ENCODE measurements at places on chromosomes 13 and 19.
A peak's percentile ranks its signal among the peaks of the same experiment; 100 is the strongest.

DNA sequence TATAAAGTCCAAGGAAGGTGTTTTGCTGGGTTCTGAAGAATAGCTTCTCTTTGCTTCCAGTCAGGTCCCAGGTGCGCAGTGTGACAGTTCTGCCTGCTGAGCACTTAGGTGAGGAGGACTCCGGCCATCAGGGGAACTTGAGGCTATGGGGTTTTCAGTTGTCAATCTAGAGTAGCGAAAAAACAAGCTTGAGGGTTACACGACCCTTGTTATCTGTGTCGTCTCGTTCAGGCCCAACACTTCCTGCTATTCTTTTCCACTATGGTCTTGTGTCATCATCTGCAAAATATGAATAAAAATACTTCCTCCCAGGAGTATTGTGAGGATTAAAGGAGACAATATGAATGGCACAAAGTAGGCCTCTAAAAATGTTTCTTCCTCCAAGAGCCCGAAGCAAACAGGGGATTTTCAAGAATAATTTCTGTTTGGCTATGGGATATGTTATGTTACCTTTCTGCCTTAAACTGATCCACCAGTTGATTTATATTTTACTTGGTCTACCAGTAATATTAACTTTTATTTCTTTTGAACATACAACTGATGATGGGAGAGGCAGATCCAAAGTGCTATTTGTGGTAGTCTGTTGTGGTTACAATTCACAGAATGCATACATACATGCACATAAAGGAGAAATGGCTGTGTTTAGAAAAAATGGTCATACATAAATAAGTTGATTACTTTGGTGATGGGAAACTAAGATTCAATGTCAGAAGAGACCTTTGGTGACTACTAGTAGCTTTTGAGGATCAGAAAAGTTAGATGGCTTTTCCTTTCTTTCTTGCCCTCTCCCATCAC is 40.5 kb upstream of the RCBTB2 start:
- DNase-seq, result peak; percentile 21

DNA sequence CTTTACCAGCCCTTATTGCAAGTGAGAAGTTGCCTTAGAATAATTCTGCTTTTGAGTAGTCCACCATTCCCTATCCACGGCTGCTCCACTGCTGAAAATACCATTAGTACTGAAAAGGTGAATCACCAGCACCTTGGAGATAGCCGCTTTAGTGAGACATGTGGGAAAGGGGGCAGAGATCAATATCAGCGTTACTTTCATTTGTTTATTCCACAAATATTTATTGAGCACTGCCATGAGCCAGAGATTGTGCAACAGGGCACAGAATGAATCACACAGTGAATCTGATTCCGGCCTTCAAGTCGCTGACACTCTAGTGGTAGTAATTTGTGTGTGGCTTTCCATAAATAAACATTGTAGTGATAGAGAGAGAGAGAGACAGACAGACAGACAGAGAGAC is 31.5 kb upstream of the MYO16 start:
- no peak for DNase-seq

DNA sequence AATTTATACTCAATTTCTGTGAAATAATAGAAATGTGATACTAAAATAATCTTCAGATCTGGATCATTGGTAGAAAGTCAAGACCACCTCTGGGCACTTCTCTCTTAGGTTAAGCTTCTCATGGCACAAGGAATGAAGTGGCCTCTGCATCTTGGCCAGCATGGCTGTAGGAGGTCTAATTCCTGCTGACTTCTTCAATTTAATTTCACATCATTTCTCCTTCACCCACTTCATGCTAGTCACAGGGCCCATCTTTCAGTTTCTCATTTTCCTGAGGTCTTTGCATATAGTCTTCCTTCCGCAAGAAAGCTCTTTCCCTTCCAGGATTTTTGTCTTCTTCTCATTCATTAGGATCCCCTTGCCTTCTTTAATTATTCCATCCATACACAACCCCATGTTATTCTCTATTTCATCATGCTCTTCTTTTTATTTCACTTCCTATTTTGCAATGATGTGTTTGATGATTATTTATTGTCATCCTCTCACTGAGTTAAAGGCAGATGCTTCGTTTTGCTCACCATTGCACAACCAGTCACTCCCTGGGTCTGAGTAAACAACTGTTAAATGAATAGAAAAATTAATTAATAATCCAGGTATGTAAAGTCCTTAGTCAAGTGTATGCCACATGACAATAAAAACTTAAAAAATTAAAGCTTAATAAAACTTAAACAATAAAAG is 397.4 kb downstream of the SPRY2 start:
- peak; percentile 14 for DNase-seq

GRCh38 chr13:23705583-23705982 is 135.4 kb downstream of the TNFRSF19 start:
- no peak for DNase-seq

DNA sequence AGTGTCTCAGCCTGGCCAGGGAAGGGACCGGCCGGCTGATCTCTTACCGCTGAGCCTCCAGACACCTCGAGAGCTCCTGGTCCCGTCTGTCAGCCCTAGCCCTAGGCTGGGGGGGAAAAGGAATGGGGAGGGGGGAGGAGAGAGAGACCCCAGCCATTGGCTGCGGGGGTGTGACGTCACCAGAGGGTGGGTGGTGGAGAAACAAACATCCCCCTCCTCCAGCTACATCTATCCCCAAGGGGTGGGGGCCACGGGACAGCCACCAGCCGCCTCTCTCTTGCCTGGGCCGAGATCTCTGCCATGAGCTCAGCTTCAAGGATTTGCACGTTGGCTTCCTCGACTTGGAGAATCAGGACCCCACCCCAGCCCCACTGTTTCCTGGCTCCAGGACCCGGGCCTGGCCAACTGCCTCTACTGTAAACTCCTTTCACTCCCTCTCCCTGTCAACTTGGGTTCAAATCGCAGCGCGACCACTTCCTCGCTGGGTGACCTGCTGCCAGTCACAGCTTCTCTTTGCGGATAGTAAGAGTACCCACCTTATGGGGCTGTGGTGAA is at the start of gene PRX:
TSS of gene PRX (minus strand) at position 88 of the 555 bp plus-strand sequence. CDS start 5,446 bp downstream, outside the sequence.
- no peak for DNase-seq

DNA sequence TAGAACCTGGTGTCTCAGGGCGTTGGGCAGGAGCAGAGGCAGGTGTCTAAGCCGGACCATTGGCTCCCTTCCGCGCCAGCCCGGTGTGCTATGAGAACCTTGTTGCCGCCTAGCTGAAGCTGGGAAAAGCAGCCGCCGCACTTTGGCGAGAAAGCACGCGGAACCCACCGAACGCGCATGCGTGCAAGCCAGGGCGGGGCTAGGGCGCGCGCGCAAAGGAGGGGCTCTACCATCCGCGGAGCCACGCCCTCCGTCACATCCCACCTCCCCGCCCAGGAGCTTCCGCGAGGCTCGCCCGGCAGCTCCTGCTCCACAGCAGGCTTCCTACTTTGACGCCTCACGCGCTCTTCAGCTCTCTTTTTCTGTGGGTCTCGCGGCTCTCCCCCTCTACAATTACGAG is 51.3 kb downstream of the WDR87 start:
- peak; percentile 25 for DNase-seq

GRCh38 chr19:8681345-8682029 is 17.1 kb downstream of the ACTL9 start:
- peak; percentile 11 for DNase-seq

DNA sequence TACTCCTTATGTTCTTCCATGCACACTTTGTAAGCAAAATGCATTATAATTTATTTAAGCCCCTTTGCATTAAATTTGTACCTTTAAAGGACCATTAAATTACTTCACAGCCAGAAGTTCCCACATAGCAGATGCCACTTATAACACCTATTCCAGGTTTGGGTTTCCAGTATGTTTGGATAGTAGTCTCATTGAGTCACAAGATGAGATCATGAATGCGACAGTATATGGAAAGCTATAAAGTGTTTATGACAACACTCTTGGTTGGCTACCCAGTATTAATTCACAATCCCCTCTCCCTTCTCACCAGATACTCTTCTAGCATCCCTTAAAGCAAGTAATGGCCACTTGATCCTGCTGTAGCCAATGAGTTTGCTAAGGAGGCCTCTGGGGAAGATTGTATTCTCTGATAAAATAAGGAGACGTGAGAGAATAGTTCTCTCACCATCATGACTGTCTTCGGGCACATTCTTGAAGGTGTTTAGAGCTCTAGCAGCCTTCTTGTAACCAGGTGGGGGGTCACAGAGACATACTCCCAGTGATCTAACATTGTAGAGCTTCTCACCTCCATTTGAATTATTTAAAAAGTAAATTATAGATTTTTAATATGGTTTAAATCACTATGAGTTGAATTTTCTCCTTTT is 2.8 kb upstream of the LHFPL6 start:
- DNase-seq, result no peak

DNA sequence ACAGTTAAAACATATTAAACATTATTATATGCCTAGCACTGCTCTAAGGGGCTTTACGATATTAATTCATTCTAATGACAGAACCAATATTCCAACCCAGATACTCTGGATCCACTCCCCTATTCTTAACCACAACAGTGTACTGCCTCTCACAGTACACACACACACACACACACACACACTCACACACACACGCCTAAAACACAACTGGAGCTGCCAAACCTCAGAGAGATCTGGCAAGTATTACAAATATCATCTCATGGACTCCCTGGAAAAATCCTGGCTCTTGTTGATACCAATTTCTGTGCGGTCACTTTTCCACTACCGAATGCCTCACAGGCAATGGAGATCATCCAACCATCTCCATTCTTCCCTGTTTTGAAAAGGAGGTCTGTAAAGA is 1.3 kb downstream of the ZNF780A start:
- peak; percentile 24 for DNase-seq

DNA sequence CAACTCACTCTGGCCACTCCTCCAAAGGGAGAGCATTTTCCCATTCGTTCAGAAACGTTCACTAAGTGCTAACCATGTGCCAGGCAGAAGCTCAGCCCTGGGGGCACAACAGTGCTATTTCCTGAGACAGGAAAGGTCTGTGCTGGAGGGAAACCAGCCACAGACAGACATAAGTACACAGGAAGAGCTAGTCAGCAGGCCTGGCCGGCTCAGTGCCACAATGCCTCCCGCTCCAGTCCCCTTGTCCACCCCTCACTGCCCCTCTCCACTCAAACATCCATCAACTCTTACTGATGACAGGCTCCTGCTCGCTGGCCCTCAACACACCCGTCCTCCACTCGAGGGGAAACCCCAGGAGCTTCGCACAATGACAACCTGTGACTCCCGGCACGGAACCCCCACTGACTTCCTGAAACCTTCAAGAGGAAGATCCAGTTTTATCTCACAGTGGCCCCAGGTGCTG is 11.3 kb upstream of the PLA2G4C start:
- peak; percentile 43 for DNase-seq

DNA sequence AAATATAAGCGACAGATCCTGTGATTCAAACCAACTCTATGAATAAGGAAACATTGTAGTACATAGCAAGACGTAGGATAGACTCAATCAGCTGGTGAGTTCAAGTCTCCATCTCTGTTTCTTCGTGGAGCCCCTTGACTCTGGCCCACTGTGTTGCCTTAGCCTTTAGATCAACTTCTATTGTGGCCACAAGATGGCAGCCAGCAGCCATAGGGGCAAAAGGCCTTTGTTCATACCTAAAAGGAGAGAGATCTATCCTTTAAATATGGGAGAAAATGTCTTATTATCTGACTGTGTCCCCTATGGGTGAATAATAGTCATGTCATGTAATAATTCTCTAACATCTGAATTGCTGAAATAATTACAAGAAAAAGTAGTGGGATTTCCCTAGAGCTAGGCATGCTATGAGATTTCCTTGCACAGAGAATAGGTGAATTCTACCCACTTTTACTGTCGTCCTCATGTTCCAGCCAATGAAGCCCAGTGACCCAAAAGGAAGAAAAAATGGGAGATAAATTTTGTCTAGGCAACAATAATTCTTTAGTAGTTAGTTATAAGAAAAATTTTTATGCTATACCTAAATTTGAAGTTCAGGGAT is 129.4 kb downstream of the PCDH20 start:
- no peak for DNase-seq

GRCh38 chr13:79079351-79079839 is 326.7 kb downstream of the RBM26 start:
- no peak for DNase-seq

DNA sequence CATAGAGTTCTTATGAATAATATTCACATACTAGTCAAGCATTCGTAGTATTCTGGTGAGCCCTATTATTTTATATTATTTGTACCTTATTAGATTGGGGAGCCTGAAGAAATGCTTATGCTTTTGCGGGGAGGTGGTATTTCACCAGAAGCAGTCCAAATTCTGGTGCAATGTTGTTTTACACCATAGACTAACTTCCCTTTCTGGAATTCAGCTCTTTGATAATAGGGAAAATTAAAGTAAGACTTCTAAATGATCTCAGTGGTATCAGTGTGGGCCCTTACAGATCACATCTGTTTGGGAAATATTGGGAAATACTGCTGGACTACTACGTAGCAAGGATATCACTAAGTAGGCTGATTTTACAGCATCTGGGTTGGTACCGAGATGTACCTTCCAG is 34.2 kb downstream of the KCTD12 start:
- no peak for DNase-seq

DNA sequence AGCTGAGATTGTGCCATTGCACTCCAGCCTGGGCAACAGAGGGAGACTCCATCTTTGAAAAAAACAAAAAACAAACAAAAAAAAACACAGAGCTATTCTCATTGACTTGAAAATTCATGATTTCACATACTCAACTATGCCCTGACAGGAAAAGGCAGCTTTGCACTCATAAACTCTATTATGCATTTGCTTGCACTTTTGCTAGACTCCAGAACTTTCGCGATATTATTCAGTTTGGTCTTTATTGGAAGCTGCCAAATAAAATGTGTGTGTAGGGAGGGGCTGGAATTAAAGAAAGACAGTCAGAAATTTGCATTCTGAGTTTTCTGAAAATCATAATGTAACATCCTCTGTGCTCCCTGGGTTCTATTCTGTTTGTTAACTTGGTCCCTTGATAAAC is 635.1 kb upstream of the KLF12 start:
- DNase-seq, result no peak

DNA sequence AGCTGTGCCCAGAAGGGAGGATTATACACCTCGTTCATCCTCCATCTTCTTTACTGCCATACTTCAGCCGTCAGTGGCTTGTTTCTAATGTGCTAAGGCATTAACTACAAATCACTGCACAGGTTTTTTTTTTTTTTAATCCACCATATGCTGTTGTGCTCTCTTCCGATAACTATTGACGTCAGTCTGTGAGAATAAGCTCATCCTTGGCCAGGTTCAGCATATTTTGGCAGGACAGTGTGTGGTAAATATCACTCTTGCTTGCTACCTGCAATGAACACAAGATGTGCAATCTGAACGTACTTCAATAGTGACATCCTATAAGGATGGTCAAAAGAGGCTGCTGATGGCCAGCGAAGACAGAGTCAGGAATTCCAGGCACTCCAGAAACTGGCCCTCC is 2030.7 kb upstream of the PCDH20 start:
- DNase-seq, result no peak

GRCh38 chr19:40286235-40286970 is 1.3 kb upstream of the AKT2 start:
- DNase-seq, result no peak

GRCh38 chr19:6047741-6048251 is 62.5 kb downstream of the RFX2 start:
- DNase-seq, result peak; percentile 51

All from cardiac fibroblast (primary cell).